GM19239 (cell line): ENCODE measurements at places on chromosomes 12 and 14.

DNA sequence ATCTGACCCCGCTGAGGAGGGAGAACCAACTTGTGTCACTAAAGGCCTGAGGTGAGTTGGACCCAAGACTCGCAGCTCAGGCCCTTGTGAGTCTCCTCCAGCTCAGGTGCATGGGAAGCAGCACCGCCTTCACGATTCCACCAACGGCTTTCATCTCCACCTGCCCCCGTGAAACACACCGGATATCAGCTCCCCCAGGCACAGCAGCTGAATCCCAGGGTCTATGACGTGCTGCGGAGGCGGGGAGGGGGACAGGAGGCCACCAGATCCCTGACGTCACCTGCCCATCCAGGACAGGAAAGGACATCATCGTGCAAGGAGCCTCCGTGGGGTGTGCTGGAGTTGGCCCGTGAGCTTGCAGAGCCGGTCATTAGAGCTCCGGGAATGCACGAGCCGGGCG lies 18.5 kb upstream of the SFSWAP start:
- DNase-seq = no peak

DNA sequence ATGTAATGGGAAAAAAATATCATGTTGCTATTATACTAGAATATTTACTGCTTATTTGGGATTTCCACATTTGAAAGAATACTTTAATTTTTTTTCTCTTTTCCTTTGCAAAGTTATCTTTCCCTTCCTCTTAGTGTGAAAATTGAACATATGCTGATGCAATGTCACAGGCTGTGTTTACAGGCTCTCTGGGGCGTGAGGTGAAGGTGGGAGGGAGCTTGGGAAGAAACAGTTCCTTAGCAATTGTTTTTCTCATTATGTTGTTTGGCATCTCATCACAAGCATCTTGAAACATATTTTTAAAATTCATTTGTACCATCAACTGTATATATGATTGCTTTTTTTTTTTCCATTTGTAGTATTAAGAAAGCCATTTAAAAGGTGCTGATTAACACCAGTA lies 47.9 kb upstream of the NAV3 start:
- DNase-seq = no peak

GRCh38 chr12:98405805-98406366 lies 109.5 kb upstream of the TMPO start:
- no peak for DNase-seq

DNA sequence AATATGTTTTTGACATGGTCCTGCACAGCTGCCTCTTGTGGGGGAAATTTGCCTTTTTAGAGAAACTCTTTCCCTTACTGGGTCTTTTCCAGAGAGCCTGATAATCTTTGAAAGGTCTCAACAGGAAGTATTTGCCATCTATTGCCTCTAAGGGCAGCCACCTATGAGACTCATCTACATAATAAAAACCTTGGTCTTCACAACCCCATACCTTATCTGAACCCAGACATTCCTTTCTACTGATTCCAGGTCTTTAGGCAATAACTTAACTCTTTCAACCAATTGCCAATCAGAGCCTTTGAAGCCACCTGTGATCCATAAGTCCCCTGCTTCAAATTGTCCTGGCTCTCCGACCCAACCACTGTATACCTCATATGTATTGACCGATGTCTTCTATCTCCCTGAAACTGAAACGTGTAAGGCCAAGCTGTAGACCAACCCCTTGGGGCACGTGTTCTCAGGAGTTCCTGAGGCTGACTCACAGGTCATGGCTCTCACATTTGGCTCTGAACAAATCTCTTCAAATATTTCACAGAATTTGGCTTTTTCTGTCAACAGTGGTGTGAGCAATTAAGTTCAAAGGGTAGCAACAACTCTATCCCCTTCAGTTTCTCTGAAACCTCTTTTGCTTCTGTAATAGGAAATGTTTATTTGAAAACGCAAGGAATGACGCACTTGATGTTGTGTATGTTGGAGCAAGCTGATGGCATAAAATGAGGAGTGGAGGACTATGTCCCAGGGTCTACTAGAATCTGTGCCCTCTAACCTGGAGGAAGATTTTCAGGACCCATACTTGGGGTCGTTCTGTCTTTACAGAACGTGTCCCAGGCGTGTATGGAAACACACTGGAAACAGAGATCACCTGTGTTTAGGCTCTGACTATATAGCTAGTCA lies 49.2 kb upstream of the EIF5 start:
- DNase-seq = no peak

GRCh38 chr12:88251798-88252197 lies 109.7 kb downstream of the TMTC3 start:
- DNase-seq = no peak

DNA sequence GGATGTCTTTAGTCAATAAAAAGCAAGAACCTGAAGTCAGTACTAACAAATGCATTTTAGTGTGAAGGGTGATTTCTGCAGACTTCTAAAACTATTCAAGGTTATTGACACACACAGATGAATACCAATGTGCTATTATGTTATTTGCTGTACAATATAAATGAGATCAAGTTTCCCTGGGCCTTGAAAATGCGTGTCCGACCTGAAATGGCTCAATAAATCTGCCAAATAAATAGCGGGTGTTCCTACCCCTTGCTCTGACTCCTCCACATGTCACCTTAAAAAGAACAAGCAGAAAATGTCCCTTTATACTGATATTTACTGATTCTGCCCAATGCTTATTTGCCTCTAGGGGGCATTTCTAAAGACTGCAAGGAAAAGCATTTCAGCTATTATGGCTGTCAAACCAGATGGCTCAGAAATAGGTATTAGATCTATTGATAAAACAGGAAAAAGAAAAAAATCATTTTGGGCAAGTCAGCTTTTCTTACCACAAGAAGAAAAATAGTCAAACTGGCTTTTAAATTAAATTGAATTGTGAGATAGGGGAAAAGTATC lies 367.3 kb upstream of the KITLG start:
- DNase-seq = no peak

- no peak for DNase-seq
Measured at GRCh38 chr14:31740688-31741087, 179.5 kb downstream of the NUBPL start.

DNA sequence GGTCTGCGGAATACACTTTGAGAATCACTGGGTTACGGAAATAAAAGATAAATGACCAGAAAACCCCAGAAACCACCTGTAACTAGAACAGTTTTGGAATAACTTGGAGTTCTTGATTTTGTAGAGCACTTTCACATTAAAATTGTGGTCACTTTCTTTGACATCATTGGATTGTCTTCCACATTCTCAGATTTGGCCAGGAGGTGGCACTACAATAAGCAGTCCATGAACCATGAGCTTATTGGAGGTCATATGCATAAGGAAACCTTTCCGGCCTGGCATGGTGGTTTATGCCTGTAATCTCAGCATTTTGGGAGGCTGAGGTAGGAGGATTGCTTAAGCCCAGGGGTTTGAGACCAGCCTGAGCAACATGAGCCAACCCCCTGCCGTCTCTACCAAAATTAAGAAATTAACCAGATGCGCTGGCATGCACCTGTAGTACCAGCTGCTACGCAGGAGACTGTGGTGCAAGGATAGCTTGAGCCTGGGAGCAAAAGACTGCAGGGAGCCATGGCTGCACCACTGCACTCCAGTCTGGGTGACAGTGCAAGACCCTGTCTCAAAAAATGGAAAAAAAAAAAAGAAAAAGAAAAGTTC lies 107.7 kb upstream of the CAND1 start:
- no peak for DNase-seq

DNA sequence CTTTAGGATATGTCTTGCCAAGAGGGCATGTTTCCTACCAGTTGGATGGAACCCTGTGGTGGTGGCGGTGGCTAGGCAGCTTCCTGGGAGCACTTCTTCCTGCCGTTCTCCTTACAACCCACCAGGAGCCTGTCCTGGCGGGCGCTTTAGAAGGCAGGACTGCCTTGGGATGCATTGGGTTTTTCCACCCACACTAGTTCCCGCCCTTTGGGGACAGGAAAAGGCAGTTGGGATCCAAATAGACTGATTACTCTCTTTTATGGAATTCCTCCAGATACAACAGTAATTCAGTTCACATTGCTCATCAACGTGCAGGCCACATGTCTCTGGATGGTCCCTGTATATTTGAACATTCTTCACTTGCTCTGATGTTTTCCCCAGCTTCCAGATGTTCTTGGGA lies 305.7 kb upstream of the SSTR1 start:
- DNase-seq = no peak

DNA sequence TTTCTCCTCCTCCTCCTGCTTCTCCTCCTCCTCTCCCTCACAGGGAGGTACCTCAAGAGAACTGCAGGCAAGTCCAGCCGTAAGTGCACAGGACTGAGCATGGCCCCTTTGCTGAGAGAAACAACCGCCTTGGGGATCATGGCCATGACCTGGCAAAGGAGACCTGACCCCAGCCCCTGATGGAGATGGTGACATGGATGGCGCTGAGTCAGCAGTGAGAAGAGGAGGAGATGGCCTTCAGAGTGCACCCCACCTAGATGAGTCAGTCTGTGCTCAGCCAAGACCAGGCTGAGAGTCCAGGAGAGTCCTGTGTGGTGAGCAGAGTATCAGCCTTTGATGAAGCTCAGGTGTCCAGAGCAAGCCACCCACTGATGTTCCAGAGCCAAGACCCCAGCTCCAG lies 36.4 kb downstream of the MEG3 start:
- no peak for DNase-seq

DNA sequence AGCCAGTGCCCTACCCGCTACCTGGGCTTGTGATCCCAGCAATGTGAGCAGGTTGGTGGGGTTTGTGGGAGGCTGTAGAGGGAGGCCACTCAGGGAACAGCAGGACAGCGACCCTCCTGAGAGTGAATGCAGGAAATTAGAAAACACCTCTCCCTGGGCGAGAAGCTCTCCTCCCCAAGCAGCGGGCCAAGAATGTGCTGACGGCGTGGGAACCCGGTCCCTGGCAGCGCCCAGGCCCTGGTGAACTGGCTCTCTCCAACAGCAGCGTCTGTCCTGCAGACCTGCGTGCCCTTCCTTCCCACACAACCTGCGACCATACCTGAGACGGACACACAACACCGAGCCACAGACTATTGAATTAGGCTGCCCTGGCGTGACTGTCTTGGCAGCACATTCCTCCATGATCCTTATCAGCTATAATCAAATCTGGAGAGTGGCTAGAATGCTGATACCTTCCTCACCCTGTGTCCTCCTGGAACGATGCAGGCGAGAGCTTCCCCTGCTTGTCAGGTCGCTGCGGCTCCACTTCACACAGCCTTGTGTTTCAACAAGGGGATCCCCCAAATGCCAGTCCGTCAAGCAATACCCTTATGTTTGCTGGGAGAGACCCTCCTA lies 114.8 kb upstream of the GSC start:
- no peak for DNase-seq

GRCh38 chr12:69161829-69162228 lies 77.5 kb upstream of the CPSF6 start:
- DNase-seq = no peak

DNA sequence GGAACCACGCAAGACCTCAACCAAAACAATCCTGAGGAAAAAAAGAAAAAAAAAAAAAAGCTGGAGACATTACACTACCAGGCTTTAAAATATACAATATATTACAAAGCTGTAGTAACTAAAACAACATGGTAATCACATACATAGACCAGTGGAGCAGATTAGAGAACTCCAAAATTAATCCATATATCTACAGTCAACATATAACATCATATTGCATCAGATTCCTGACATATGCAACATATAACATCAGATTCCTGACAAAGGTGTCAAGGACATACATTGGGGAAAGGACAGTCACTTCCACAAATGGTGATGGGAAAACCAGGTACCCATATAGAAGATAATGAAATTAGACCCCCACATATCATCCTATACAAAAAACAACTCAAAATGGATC lies 145.8 kb downstream of the BTG1 start:
- no peak for DNase-seq

DNA sequence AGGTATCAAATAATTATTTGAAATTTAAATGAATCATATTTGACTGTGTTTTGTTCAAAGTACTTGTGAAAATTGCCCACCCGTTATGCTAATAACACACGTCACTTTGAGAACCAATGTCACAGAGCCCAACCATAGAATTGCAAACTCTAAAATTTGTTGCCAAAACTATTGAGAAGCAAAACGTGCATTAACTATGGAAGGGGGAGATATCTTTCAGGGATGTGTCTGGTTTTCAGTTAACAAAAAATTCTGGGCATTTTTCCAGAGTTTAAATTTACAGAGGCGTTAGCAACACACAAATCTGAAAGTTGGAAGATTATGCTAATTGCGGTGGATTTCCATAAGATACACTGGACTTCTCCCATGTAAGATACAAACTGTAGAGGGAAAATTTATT lies 371.8 kb upstream of the E2F7 start:
- no peak for DNase-seq
